ENCODE measurements at places on chromosomes 16 and 17. TPM values are rescaled to one million over a fixed set of nuclear protein-coding genes. Genes with fewer than 3 reads are reported as not detected.

DNA sequence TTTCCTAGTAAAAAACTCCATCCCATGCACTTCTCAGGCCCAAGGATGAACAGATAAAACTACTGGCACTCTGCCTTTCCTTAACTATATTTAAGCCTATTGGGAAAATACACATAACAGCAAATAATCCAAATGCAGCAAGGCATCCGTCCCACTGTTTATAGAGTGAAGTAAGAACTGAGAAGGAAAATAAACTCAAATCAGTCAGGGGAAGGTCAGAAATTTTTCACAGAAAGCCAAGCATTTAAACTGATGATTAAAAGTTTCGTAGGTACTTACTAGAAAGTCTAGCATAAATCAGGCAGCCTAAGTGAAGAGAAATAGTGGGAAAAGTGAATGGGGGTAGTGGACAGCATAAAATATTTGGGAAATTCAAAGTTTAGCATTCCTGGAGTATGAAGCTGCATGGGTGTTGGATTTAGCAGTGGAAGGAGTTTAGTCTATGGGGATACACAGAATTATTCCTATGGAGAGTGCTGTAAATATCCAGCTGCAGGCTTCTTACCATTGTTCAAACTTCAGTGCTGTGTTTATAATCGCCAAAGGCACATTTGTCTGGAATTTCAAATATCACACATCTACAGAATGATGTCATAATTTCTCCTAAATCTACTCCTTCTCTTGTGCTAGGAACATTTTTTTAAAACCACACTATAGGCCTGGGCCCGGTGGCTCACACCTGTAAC is 1131.0 kb upstream of the GOT2 start:
- DNase-seq, result no peak

- DNase-seq, result no peak
Measured at GRCh38 chr17:49708515-49709183, 885 bp upstream of the SLC35B1 start.

The MT1B gene
- 2.7 TPM for total RNA-seq

The ENPP7 gene
- 2.9 TPM for total RNA-seq

DNA sequence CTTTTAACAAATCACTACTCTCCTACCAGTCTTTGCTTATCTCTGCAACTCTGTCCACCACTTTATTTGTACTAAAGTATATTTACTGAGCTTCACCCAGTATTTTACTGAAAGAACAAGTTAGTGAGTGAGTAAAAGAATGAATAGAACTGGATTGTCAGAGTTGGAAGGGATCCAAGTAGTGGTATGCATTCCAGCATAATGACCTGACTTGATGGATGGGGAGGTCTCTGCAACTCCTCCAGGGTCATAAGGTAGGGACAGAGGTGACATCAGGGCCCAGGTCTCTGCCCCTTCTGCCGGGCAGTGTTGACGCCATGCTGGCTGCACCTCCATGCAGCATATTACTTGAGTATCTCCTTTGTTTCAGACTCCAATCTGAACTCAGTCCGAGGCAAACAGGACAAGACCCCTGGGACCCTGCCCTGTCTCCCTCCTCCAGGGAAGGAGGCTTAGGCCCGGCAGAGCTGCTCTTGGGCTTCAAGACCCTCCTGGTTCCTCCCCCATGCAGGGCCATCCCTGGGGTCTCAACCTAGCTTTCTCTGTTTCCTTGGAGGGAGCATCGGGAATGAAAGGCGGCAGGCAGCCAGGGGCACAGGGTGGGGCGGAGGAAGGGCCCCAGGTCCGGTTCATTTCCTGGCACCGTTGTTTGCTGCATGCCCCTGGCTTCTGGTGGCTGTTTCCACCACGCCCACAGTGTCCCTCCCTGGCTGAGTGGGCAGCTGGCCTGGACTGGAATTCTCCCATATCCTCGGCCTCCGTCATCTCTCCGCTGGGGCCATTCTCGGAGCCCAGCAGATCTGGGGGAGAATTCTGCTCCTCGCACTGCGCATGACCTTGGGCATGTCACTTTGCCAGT is 12.4 kb upstream of the ITGA3 start:
- no peak for DNase-seq

The ZNF213 gene
- total RNA-seq, result 2.7 TPM

The CCP110 gene
- 2.7 TPM for total RNA-seq

The HCFC1R1 gene
- total RNA-seq, result 11.2 TPM

DNA sequence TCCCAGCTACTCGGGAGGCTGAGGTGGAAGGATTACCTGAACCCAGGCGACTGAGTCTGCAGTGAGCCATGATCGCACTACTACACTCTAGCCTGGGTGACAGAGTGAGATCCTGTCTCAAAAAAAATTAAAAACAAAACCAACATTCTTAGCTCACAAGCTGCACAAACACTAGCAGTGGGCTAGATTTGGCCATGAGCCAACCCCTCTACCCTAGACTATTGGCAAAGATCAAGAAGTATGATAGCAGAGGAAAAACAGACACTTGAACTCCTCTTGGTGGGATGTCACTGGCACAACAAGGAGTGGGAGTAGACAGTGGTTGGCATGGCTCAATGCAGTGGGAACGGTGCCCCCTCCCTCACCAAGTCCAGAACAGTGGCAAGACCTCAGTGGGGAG is 19.6 kb upstream of the RIPOR1 start:
- DNase-seq, result no peak

DNA sequence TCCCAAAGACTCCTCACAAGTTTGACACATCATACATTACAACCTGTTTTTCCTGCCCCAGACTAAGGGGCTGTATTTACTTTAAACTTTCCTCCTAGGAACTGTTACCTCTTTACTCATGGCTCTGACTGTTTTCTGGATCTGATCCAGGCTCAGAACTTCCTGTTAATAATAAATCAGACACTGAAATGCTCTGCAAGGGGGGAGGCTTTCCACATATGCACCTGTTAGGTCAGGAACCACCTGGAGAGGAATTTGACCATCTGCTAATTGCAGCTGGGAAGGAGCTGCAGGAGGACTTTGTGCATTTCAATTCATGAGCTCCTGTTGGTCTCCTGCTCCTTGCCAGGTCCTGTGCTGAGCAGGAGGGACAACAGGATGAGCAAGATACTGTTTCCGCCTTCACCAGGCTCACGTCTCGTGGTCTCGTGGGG is 476.9 kb upstream of the CDH5 start:
- DNase-seq, result no peak

- no peak for DNase-seq
Measured at GRCh38 chr17:18331879-18332278, 16.8 kb downstream of the SMCR8 start.

DNA sequence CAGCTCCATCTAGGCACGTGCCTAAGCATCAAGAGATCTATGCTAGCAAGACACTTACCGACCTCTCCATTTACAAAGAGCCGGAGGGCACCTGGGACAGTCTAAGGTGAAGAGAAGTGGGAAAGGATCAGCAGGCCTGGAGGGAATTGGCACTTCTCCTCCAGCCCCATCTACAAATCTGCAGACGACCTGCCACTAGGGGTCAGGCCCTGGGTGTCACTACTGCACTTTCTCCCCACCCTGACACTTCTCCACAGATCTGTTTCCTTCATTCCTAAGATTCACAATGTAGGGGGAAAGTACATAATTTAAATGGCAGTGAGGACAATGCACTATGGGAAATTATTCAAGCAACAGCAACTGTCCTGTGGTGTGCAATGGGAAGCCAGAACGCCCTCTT is 8.1 kb downstream of the MKS1 start:
- DNase-seq, result no peak

GRCh38 chr17:17749921-17750320 is 68.7 kb downstream of the RAI1 start:
- DNase-seq, result no peak

The FGF11 gene
- total RNA-seq, result 0.86 TPM

The KIF19 gene
- 0.58 TPM for total RNA-seq

The CHD9NB gene
- total RNA-seq, result 1.1 TPM

The PRAC1 gene
- total RNA-seq, result not detected

The ADAP2 gene
- total RNA-seq, result 7.7 TPM

- no peak for DNase-seq
Measured at GRCh38 chr17:32814836-32815235, 62.1 kb downstream of the MYO1D start.

The CEMP1 gene
- 0.20 TPM for total RNA-seq

- DNase-seq, result peak; percentile 94
Measured at GRCh38 chr17:42422958-42423712, at the start of gene CAVIN1. TSS of gene CAVIN1 (minus strand) at chr17:42423256. CDS start at chr17:42423097, 159 bp downstream.

DNA sequence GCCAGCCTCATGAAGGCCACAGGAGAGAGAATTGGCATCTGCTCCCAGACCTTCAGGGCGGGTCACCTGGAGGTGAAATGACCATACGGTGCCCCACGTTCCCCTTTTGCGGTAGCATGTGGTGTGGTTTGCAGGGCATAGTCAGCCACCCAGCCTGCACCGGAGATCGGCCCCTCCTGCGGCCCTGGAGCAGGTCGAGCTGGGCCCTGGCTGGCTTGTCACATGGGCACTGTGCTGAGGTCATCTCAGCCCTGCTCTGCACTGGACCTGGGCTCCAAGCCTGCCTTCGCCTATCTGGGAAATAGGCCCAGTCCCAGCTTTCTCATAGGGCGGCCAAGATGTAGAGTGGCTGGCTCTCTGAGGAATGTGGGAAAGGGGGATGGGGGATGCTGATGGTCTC is 16.2 kb downstream of the GSE1 start:
- DNase-seq, result no peak

DNA sequence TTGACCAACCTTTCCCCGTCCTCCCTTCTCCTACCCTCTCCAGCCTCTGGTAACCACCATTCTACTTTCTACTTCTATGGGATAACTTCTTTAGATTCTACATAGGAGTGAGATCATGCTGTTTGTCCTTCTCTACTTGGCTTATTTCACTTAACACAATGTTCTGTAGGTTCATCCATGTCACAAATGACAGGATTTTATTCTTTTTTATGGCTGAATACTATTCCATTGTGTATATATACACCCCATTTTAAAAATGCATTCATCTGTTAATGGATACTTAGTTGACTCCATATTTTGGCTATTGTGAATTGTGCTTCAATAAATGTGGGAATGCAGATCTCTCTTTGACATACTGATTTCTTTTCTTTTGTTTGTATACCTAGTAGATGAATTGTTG is 115.0 kb downstream of the RAB11FIP4 start:
- no peak for DNase-seq

GRCh38 chr17:31476525-31477416 is 85.3 kb downstream of the RAB11FIP4 start:
- no peak for DNase-seq

GRCh38 chr17:57067162-57067561 is 17.9 kb upstream of the AKAP1 start:
- DNase-seq, result no peak

The DHRS7C gene
- total RNA-seq, result not detected

The TBC1D28 gene
- not detected for total RNA-seq

DNA sequence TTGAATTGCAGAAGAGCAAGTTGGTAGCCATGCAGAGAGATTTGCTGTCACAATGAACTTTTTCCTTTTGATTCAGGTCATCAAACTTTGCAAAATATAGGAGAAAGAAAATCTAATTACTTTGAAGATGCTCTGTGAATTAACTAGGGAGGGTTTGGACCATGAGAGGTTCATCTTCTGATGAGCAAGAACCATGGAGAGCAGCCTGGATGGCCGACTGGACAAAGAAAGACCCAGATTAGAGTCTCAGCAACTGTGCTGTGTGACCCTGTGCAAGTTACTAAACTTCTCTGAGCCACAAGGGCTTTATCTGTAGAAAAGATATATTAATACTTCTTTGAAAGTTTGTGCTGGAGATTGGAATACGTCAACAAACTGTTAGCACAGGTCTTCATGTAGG is 122.6 kb upstream of the ADAMTS18 start:
- DNase-seq, result no peak

- DNase-seq, result no peak
Measured at GRCh38 chr16:68574479-68574878, 35.4 kb downstream of the ZFP90 start.

The LRRC37A2 gene
- 5.1 TPM for total RNA-seq

DNA sequence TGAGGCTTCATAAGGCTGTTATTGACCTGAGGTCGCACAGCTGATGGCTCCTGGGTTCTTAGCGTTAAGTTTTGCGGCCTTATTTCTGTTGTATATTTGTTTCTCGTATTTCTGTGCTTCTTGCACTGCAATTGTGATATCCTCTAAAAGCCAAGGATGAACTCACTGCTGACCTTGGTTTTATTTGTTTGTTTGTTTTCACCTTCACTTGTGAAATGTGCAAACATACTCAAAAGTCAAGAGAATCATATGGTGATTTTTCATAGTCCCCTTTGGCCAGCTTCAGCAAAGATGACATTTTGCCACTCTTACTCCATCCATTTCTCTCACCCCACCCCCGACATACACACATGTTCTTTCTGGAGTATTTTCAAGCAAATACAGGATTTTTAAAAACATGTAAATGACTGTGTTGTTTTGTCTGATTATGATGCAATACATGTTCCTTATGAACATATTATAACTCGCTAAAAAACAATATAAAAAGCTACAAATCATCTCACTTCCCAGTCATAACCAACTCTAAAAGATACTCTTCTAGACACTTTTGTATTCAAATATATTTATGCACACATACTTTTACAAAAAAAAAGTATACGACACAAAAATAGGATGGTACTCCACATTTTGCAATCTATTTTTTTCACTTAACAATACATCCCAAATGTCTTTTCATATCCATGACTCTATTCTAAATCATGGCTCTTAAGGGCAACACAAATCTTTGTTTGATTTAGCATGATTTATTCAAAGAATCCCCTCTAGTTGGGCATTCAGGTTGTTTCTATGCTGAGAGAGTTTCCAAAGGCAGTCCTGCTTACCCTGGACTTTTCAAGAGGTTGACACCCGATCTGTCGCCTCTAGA is 5.7 kb upstream of the ZCCHC14 start:
- DNase-seq, result no peak

GRCh38 chr16:17062676-17063075 is 408.1 kb downstream of the XYLT1 start:
- DNase-seq, result no peak

DNA sequence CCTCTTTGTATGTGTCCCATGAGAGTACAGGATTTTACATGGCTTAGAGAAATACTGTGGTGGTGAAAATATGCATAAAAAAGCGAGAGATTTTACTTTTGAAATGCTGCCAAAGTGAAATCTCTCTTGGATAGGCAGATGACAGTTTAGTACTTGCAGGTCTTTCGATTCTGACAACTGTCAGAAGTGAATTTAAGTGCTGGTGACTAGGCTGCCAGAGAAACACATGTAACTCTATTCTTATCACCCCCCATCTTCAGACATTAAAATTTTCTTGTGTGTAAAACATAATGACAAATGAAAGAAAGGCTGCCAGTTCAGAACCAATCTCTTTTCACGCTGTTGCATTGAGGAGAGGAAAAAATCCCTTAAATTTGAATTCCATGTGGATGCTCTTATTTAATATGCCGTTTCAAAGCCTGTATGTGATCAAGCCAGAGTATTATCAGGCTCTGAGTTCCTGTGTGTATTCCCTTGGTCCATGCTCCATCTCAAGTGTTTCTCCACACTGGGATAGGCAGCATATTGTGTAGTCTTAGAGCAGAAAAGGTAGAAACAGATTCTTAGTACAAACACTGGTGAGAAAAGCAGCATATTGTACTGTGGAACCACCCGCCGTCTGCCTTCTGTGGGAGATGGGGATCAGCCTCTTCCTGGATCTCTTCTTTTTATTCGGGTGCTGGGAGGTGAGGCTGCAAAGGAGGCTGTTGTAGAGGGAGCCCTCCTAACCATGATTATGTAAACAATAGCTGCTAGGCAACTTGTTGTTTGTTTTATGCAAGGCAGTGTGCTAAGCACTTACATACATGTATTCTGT is 291.3 kb downstream of the WWOX start:
- no peak for DNase-seq

- DNase-seq, result no peak
Measured at GRCh38 chr16:84563786-84564420, 54.0 kb downstream of the COTL1 start.

Measured in left lobe of liver (tissue), 2 donors.